ENCODE measurements at places on chromosomes 1 and 21.

GRCh38 chr1:16716691-16717335, 23.5 kb upstream of the RNU1-4 start:
- DNase-seq = no peak

DNA sequence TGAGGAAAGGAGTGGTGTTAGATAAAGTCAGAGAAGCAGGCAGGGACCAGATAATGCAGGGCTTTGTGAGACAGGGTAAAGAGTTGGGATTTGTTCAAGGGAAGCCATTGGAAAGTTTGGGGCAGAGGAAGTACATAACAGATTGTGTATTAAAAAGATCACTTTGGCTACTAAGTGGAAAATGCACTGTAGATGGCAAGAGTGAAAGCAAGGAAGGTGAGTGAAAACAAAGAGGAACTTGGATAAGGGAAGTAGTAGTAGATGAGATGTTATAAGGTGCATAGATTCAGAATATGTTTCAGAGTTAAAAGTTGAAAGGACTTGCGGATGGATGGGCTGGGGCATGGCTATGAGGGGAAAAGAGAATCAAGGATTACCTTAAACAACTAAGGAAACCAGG, 17.4 kb downstream of the MRPL39 start:
- no peak for DNase-seq

DNA sequence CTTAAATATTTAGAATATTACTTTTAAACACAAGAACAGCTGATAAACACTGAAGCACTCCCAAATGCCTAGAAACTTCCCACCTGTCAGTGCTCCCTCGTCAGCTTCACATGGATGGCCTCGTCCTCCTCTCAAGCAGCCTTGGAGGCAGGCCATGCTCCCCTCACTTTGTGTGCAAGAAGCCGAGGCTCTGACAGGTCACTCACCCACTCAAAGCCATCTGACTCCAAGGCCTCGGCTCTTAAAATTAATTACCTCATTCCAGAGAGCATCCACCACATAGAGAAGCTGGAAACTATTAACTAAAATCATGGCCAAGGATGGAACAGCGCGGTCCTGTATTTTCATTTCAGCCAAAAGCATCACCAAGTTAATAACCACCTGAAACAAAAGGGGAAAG, 17.8 kb downstream of the LBR start:
- no peak for DNase-seq

- no peak for DNase-seq
Measured at GRCh38 chr1:53446051-53446450, 13.1 kb upstream of the DMRTB1 start.

GRCh38 chr1:37691497-37692077, 729 bp upstream of the CDCA8 start:
- no peak for DNase-seq

DNA sequence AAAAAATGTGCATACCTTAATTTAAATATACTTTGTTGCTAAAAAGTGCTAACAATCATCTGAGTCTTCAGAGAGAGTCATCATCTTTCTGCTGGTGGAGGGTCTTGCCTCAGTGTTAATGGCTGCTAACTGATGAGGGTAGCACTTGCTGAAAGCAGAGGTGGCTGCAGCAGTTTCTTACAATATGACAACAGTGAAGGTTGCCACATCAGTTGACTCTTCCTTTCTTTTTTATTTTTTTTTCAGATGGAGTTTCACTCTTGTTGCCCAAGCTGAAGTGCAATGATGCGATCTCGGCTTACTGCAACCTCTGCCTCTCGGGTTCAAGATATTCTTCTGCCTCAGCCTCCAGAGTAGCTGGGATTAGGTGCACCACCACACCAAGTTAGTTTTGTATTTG, 2.6 kb upstream of the CFAP45 start:
- no peak for DNase-seq

- DNase-seq = no peak
Measured at GRCh38 chr1:9860887-9861286, 37.1 kb upstream of the CLSTN1 start.

GRCh38 chr1:23339632-23340031, 4.5 kb downstream of the HNRNPR start:
- no peak for DNase-seq

GRCh38 chr1:200741551-200742207, 3.0 kb downstream of the CAMSAP2 start:
- no peak for DNase-seq

DNA sequence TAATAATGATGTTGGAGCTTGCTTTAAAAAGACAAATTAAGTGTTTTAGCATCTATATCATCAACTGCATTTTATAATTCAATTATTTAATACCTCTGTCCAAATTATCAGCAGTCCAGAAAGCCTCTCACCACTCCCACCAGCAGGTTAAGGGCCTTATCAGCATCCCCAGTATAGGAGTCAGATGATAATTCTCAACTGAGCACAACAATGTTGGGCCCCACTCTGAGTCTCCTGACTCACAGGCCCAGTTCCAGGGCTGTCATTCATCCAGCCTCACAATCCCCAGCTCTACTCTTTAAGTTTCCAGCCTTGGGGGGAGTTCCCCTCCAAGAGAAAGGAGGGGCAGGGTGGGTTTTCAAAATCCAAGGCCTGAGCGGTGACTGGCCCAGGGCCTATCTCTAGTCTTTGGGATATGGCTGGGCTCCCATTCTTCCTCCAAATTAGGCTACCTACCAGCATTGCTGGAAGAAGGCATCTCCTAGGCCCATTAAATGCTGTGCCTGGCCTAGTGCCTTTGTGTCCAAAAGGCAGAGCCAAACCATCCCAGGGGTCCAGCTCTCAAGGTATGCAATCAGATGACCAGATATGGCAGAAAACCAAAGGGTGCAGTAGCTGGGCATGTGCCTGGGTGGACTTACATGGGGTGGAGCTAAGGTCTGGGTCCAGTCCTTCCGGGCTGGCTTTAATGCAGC, 134.1 kb downstream of the GLUL start:
- DNase-seq = no peak

GRCh38 chr1:225652729-225653462, at the start of gene ENAH:
TSS of gene ENAH (minus strand) at chr1:225653123. CDS start at chr1:225652690, 433 bp downstream.
- peak; percentile 84 for DNase-seq

DNA sequence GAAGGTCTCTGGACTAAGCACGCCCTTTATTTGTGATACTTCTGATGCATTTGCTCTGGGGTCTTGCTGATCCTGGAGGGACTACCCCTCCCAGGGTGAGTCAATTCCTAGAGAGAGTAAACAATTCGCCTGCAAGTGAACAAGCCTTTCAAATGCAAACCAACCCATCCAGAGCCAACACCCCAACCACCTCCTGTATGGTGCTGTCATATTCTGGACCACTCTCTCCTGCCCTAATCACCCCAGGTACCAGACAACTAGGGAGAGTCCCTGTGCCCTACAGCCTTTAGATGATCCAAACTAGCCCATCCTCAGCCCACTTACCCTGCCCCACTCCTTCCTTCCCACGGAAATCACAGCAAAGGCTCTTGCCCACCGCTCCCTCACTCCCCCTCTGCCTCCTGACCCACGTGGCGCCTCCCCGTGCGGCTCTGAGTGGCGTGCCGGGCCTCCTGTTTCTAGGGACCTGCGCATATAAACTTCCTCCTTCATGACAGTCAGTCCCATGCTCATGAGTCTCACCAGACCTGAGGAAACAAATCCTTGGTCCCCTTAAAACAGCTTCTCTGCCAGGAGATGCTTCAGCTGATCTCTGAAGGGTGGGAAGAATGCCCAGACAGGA, 37.2 kb downstream of the ACTA1 start:
- DNase-seq = no peak

- peak; percentile 48 for DNase-seq
Measured at GRCh38 chr1:117606649-117607430, 992 bp downstream of the TENT5C start.

GRCh38 chr1:113101588-113101987, 28.6 kb downstream of the LRIG2 start:
- no peak for DNase-seq

- peak; percentile 79 for DNase-seq
Measured at GRCh38 chr1:156852418-156852874, 6.5 kb downstream of the INSRR start.

GRCh38 chr1:42263019-42263418, 72.0 kb downstream of the FOXJ3 start:
- DNase-seq = no peak

- no peak for DNase-seq
Measured at GRCh38 chr1:201675143-201675542, 136.2 kb downstream of the NAV1 start.

DNA sequence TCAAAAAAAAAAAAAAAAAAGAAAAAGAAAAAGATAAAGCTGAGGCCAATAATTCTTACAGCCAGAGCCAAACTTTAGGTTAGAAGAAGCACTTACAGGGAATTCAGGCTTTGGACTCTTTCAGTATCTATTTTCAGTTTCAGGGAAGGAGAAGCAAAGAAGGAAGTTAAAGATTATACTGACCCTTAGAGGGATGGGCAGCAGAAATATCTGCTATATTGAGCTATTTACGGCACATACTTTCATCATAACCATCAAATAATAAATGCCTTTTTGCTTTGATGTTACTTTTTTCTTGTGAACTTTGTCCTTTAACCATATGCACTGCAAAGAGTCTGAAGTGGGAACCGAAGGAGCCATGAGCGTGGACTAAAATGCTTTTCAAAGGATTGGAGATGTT, 42.0 kb downstream of the TM2D1 start:
- DNase-seq = no peak

DNA sequence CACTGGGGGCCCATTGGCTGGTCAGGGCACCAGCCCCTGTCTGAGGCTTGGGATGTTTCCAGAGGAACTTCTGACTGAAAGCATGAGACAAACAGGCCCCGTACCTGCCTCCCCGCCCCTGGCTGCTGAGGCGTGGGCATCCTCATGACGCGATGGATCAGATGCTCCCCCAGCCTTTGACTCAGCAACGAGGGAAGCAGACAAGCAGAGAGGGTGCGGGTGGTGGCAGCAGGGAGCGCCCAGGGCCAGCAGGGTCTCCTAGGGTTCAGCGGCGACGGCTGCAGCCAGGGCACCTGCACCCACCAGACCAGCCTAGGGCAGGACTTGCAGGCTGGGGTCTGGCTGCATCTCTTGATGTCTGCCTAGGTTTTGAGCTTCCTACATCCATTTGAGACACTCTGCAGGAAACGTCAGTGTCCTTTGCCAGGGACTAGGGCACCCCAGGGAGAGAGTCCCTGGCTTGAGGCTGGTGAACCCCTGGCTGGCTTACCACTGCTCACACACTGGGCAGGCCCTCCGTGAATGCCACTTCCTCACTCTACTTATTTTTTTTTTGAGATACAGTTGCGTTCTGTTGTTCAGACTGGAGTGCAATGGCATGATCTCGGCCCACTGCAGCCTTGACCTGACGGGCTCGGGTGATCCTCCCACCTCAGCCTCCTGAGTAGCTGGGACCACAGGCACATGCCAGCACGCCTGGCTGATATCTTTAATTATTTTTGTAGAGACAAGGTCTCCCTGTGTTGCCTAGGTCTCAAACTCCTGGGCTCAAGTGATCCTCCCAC, 63.3 kb downstream of the DHRS3 start:
- DNase-seq = no peak

GRCh38 chr1:230271300-230272035, 154.7 kb downstream of the PGBD5 start:
- no peak for DNase-seq

GRCh38 chr1:165222580-165222979, 133.9 kb downstream of the LMX1A start:
- DNase-seq = no peak

DNA sequence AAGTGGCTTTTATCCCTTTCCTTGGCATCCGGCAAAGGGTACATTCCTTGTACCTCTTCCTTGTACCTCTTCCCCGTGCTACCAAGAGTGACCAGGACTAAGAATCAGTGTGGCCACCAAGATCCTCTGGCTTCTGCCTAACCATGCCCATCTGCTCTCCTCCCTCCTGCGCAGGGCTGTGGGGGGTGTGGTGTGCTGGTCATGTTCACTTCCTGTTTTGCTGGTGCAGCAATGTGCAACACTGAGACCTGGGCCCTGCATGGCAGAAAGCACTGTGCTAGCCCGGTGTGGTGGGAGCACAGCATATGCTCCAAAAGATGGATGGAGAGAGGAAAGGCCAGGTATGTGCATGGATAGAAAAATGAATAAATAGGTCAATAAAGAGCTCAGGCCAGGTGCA, 33.3 kb upstream of the TENT5C start:
- no peak for DNase-seq

DNA sequence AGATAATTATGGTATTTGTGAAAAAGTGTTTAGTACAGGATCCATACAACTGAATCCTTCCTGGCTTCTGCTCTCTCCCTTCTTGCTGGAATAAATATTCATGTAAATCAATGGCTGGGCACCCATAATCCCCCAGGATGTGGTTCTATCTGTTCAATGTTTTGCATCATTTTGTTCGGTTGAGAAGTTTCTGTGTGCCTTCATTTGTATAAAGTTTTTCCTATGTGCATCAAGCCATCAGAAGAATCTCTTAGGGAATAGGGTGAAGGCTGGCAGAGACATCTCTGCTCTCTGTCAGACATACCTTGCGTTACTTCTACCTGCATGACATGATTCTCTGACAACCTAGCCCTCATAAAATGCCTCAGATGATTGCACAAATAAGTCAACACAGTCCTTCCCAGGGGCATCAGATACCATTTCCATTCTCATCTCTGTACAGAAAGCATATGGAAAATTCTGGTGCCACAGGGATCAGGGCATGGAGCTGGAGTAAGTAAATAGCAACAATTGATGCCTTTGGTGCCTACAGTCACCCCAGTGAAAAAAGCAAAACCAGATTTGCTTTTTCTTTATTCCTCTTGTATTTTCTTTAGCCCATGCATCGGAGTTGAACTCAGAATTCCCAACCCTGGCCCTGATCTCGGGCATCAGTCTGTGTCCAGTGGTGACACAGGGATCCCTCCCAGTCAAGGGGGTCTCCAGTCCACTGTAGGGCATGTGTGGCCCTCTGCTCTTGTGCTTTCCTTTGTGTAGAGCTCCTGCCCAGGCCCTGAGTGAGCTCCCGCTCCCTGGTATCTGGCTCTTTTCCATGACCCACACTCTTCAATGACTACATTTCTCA, 39.7 kb upstream of the ATP1A1 start:
- DNase-seq = no peak

DNA sequence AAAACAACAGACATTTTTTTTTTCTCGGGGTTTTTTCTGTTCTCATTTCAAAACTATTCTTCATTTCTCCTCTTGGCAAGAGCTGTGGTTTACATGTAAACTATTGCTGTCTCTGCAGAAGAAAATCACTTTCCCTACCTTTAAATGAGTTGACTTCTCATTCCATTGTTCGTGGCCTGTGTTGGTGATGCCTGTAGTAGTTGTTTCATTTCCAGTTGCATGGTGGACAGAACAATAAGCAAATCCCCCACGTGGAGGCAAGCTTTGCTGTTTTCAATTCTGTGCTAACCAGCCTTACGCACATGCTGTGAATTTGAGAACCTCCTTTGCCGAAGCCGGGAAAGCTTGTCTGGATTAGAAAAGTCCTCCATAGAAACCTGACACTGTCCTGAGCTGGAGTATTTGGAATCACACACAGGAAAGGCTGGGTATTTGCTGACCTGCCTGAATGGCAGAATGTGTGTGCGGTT, 26.2 kb upstream of the MAP3K7CL start:
- DNase-seq = no peak

Data from renal pelvis (tissue), 12 donors.